ENCODE measurements at places on chromosomes 3 and 15.

DNA sequence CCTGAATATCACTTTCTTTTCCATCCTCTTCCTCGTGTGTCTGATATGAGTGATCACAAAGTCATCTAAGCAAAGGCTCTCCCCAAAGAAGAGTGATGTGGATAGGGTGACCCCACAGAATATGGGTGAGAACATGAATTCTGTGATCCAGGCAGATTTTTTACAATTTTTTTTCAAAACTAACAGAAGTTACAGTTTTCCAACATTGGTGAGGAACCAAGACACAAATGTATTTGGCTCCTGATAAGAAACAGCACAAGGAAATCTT is 27.0 kb downstream of the ANXA2 start:
- no peak for DNase-seq

- DNase-seq: no peak
Measured at GRCh38 chr3:87788516-87788915, 270.3 kb downstream of the CGGBP1 start.

- DNase-seq: no peak
Measured at GRCh38 chr3:122697952-122698620, 17.4 kb downstream of the PARP14 start.

GRCh38 chr3:125644036-125645005 is 49.0 kb upstream of the OSBPL11 start:
- no peak for DNase-seq

DNA sequence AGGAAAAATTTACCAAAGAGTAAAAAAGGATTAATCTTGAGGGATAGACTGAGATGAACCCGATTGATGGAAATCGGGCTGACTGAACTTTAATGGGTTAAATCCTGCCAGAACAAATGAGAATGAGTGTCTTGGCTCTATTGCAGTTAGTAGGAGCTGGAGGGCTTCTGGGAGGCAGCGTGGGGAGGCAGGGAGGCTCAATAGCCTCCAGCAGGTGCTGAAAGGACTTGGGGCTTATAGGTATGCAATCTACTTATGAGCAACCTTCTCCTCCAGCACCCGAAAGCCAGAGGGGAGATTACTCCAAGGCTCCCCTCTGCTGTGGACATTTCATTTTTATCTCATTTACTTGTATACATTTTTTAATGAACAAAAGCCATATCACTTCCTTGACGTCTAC is 1.0 kb upstream of the CRYBG3 start:
- DNase-seq: no peak

DNA sequence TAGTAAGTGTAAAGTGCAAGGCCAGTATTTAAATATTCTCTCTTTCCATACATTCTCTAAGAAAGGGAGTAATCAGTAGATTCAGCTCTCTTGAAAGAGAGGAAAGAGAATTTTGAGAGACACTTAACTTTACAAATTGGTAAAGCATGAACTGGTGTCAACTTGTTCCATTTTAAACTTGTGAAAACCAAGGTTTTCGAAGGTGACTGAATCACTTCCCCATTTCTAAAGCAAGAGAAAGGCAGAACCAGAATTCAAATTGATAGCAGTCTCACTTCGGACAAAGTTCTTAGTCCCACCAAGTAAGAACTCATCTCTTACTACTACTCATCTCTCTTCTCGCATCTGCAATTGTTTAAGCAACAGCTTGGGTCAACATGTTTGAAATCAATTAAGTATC is 22.4 kb downstream of the TJP1 start:
- DNase-seq: no peak

DNA sequence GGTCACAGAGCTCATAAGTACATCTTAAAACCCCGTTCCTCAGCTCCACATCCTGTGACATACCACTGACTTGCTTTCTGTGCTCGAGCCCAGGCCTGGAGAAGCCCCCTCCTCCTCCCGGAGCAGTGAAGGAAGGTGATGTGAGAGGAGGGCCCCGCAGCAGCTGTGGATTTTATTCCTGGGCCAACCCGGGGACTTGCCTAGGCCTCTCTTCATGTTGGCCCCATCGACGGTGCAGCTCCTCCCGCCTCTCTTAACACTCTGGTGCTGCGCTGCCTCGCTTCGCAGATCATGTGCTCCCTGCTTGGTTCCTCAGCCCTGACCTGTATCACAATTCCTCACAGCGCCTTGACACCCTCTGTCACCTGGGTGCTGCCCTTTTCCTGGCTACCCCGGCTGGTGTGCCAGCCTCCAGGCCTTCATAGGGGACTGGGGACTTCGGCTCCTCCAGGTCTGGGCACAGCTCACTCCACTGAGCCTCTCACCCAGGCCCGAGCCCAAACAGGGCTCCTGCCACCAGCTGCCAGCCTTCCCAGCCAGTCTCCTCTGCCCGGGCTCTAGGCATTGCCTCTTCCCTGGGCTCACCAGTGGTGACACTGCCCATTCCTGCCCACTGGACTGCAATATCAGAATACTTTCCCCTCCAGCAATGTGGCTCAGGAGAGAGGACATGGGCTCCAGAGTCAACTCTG is 21.5 kb downstream of the MAGEF1 start:
- DNase-seq: no peak

DNA sequence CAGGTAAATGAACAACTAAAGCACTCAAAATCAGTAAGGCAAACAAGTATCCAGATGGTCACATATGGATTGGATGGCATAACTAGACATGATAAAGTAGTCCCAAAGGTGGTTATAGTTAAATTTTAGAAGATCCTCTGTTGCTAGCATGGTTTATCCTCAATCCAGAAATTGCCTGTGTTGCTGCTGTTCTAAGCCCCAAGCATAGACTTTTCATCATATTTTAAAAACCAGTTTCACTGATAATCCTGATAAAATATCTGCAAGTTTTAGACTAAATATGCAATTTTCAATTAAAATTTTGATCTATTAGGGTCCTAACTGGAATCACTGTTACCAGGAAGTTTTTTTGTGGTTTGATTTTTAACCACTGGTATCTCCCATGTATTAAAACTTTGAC is 35.4 kb downstream of the MBNL1 start:
- DNase-seq: no peak

GRCh38 chr15:51377038-51377786 is 35.8 kb downstream of the GLDN start:
- no peak for DNase-seq

DNA sequence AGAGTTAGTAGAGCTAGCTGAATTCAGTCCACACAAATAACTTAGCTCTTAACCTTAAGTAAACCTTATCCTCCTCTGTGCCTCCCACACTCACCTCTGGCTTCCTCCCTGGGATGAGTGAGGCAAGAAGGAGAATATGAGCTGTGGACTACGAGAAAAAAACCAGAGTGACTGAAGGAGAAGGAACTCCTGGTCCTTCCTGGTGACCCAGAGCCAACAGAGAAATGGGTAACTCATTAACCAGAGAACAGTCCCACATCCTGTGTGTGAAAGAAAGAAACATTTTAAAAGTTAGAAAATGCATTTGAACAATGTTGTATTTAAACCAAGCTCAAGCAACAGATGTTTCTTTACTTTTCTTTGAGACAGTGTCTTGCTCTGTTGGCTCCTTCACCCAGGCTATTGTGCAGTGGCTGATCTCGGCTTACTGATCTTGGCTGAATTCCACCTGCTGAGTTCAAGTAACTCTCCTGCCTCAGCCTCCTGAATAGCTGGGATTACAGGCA is 27.5 kb upstream of the FAM81A start:
- no peak for DNase-seq

DNA sequence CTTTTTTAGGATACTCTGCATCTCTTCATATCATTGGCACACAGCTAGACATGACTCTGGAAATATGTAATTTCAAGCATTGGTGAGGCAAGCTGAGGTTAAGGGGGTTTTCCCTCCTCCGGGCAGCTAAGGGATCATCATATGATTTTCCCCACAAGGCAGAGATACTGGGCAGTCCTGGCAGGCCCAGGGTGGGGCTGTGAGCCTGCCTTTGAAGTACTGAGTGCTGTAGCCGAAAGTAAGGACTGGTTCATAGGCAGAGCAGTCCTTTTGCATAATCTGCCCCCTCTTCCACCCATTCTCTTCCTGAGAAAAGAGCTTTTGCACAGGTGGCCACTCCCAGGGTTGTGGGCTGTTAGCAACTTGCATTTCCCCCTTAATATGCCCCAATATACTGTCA is 168.8 kb upstream of the MANF start:
- DNase-seq: no peak

- DNase-seq: no peak
Measured at GRCh38 chr3:68090571-68090970, 436.2 kb upstream of the SUCLG2 start.

DNA sequence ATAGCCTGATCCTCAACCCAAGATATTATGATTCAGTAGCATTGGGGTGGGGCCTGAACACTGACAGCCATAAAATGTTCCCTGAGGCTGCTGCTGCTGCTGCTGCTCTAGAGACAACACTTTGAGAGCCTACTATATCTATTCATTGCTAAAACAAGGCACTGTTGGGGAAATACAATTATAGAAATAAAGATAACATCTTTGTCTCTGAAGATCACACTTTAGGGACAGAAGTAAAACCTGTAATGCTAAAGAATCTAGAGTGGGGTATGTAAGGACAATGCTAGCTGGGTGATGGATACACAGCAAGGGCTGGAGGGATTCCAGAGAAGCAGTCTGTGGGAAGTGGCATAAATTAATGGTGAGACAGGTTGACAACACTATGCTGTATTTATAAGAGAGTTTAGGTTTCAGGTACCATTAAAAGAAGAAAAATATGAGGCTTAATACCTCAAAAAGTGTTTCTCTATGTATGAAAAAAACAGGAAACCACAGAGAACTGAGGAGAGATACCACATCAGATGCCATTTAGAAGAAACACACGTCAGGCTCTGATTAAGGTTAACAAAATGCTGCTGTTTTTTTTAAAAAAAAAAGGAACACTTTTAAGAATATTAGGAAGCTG is 115.9 kb downstream of the CBLB start:
- DNase-seq: no peak

DNA sequence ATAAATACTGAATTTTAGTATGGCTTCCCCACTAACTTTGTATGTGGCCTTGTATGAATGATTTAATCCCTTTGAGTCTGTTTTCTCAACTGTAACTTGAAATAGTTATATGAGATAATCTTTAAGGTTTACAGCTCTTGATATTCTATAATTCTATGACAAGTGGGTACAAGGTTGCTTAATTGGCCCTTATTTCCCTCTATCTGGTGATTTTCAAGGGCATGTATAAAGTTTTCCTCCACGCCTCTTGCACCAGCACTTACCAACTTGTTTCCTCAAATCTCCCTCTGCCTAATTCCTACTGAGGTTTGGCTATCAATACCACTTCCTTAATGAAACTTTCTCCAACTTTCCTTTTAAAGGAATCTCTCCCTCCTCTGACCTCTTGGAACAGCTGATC is 112.9 kb downstream of the ISL2 start:
- no peak for DNase-seq

GRCh38 chr3:87488765-87489164 is 212.4 kb upstream of the POU1F1 start:
- no peak for DNase-seq

- no peak for DNase-seq
Measured at GRCh38 chr3:111547631-111548030, 5.6 kb downstream of the CD96 start.

- no peak for DNase-seq
Measured at GRCh38 chr3:172606021-172606420, 82.8 kb upstream of the TNFSF10 start.

DNA sequence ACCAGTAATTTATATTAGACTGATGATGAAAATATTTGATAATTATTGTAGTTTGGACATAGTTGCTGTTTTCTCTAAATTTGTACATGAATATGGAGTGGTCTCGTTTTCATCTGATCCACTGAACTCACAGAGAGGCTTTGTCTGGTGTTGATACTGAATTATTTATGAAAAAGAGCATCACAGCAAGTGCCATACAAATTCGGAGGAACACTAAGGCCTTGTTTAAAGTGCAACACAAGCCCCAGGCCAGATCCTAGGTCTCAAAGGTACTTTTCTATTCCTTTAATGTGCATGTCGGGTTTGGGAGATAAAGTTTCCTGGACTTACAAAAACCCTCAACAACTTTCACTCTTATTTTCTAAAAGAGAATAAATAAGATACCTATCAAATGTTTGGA is 796.8 kb upstream of the EPHA6 start:
- no peak for DNase-seq

DNA sequence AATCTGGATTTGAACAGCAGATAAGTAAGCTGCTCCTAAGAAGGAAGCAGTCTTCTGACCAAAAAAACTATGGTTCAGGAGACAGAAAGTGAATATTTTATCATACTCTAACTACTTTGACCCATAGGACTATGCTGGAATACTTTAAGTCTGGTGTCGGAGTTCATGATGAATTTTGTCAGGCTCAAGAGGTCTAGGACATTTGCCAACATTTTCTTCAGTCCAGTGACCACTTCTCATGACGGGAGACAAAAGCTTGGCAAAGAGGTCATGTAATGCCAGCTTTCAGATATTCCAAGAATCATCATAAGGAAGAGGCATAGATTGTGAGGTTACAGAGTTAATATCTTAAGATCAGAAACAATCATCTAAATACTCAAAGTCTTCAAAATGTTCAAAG is 20.5 kb upstream of the DCBLD2 start:
- DNase-seq: no peak

GRCh38 chr15:81032818-81033217 is 32.1 kb downstream of the TLNRD1 start:
- no peak for DNase-seq

GRCh38 chr3:105933871-105934270 is 65.1 kb upstream of the CBLB start:
- no peak for DNase-seq

DNA sequence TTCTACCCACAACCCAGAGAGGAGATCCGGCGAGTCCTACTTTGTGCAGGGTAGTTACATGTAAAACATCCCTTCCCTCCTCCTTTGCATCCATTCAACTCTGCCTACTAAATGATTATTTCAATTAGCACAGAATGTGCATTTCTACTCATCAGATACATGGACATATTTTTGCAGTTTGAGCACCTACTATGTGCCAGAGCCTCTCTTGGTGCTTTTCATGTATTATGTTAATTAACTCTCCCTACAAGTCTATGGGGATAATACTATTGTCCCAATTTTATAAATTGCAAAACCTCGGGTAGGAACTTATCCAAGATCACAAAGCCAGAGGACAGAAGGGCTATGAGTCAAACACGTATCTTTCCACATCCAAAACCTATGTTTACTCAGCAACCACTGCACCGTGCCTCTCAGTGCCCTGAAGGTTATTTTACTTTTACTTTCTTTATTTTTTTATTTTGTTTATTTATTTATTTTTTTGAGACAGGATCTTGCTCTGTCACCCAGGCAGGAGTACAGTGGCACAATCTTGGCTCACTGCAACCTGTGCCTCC is 432.8 kb downstream of the MAGI1 start:
- no peak for DNase-seq
